Fibroblast of upper back skin (primary cell): ENCODE measurements at places on chromosomes 13 and 19.

GRCh38 chr13:29039212-29039611, 219.1 kb downstream of the MTUS2 start:
- DNase-seq: no peak

- DNase-seq: no peak
Observed at GRCh38 chr13:53250977-53251376, 222.4 kb downstream of the OLFM4 start.

GRCh38 chr13:93861818-93862217, 617.7 kb downstream of the DCT start:
- peak; percentile 77 for DNase-seq

DNA sequence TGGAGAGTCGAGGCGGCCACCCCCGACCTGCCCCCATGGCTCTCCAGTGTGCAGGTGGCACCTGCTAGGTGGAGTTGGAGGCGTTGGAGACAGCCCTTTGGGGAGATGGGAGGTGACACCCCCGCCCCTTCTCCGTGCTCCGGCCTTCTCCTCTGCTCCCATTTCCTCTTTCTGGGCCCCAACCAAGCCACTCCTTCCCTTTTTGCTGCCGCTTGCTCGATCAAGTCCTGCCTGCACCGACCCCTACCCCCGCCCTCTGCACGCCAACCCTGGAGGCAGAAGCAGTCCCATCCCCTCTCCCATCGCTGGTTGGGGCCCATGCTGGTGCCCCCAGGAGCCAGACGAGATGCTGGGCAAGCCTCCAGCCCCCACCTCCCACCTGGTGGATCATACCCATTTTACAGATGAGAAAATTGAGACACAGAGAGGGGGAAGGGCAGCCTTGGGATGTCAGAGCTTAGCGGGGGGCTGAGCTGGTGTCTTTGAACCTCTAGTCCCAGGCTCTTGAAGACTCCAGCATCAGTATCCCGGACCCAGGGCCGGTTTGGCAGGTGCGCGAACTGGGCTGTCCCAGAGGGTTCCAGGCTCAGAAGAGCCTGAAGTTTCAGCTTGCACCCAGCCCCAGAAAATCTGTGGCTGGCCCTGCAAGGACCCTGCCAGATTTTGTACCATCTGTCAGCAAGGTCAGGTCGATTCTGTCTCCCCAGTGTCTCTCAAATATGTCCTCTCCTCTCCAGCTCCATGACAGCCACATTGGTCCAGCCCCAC, 10.3 kb downstream of the GNA15 start:
- DNase-seq: no peak

DNA sequence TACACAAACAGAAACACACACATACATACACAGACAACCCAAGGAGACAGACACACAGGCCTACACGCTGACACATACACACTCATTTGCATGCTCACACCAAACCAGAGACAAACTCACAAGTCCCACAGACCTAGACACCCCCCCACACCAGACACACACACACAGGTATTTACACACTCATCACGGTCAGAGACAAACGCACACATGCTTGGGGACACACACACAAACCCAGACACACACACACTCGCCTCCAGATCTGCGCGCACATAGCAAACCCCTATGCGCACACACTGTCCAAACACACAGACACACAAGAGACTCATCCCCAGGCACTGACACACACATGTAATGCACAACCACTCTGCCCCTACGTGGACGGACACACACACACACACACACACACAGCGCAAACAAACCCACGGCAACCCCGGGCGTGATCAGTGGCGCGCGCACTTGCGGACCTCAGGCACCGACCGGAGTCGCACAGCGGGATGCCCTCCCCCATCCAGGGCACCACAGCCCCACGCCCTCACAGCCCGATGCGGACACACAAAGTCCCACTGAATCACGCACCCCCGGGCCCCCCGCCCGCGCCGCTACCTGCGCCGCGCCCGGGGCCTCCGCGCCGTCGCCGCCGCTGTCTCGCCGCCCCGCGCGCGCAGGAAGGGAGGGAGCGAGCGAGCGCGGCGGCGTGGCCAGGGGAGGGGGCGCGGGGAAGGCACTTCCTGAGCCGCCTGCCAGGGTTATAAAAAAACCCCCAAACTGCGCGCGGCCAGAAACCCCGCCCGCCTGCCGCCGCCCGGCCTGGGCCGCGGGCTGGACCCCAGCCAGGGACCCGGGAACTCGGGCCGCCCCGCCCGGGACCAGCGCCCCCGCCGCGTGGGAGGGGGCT, at the start of gene ADAMTS10:
TSS of gene ADAMTS10 (minus strand) at position 675 of the 895 bp plus-strand sequence. CDS start 5,005 bp downstream, outside the sequence.
- peak; percentile 53 for DNase-seq

DNA sequence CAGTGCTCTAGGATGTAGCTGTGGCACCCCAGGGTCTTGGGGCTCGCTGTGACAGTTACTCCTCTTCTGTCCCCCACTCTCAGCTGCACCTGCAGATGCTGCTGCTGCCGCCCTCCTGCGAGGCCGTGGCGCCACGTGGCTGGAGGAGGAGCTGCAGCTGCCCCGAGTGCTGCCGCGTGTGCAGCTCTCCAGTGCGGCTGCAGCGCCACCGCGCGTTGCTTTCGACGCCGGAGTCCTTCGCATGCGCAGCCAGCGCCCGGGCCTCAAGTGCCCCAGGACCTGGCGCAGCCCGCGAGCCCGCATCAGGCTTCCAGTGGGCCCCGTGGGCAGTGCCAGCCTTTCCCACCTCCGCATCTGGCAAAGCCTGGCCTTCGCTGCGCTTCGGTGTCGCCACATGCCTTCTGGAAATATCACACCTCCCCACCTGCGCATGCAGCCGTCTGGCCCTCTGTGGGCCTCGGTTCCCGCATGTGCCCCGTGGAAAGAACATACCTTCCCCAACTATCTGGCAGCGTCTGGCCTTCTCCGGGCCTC, 692 bp upstream of the ZNF580 start:
- DNase-seq: peak; percentile 68

- DNase-seq: no peak
Observed at GRCh38 chr13:110275931-110276552, 30.9 kb downstream of the COL4A1 start.

- DNase-seq: no peak
Observed at GRCh38 chr19:29446361-29446760, 79.4 kb upstream of the VSTM2B start.

DNA sequence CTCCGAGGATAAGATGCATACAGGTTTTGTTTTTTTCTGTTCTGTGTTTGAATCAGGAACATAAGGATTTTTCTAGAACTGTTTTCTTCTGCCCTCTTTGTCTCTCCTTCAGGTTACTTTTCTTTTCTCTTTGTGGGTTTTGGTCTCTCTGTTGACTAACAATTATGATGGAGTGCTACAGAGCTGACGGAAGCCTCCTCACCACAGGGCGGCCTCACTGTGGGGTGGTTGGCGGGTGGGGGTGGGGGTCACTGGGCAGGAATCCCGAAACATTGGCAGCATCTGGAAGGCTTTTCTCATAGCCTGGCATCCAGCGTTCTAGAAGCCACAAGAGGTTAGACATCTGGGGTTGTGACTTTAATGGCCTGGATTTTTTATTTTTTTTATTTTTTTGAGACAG, 12.0 kb upstream of the MATK start:
- no peak for DNase-seq

DNA sequence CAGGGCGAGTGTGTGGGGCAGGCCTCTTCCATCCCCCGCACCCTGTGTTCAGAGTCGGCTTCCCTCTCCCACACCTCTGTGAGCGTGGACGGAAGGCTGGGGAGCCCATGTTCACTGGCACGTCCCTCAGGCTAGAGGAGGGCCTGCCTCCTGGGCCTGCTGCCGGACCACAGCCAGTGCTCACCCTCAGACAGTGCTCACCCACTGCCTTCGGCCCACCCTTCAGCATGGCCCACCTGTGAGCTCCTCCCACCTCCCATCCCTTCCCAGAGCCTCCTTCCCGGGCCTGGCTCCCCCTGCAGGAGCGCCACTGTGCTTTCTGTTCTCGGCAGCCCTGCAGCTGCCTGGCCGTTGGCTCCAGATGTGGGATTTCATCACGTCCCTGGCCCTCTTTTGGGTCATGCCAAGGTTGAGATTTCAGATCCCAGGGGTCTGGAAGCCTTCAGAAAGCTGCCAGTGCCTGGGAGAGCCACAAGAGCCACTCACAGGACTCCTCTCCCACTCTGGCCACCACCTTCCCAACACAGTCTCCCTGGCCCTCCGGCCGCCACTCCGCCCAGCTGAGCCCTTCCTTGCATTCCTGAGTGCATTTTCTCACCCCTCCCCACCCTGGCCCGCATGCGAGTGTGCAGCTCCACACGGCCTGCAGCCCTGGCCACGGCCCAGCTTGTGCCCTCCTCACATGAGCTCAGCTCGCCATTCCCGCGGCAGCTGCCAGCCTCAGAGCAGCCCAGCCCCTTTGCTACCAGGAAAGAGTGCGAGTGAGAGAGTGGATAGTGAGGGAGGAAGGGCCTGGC, 25.3 kb downstream of the CAPN12 start:
- DNase-seq: peak; percentile 34

- no peak for DNase-seq
Observed at GRCh38 chr19:4582980-4583842, 23.7 kb upstream of the SEMA6B start.

DNA sequence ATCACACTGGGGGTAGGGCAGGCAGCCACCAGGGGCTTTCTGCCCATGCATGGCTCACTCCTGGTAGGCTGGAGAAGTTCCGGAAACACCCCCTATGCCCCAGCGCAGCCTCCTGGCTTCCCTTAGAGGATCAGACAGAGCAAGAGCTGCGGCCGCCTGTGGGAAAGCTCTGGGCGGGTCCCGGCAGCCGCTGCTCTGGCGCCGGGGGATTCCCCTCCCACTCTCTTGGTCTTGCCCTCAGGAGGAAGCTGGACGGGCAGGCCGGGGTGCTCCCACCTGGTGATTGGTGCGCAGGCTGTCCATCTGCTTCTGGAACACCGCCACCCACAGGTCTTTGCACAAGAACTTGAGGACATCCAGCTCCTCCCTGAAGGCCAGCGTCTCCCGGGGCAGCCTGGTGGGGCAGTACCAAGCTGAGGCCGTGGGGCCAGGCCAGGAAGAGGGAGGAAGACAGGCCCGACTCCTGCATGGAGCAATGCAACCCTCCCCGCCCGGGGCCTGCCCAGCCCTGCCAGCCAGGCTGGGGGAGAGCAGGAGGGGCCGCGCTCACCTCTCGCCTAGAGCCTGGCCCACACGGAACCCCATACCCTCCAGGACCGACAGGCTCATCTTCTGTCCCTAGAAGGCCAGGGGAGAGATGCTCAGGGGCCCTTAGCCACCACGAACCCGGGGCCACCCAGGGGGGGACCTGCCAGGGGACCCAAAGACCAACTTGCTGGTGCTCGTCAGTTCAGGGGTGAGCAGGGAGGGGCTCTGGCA, 4.0 kb upstream of the NKPD1 start:
- DNase-seq: peak; percentile 35

GRCh38 chr19:4910594-4911281, 1.4 kb downstream of the UHRF1 start:
- peak; percentile 89 for DNase-seq

DNA sequence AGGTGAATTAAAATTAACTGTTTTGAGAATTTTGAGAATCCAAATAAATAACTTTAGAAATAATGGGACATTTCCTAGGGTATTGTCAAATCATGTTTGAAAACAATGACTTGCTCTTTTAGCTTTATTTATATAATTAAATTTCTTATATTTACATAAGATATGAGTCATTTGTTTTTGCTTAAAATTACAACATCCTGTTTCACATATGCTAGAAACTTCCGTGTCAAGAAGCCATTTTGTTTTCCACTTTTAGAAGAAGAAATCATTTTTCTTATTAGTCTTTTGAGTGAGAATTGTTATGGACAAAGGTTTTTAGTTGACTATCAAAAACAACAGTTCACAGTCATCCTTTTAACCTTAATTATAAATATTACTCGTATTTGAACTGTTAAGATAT, 48.2 kb downstream of the DPY19L3 start:
- no peak for DNase-seq

DNA sequence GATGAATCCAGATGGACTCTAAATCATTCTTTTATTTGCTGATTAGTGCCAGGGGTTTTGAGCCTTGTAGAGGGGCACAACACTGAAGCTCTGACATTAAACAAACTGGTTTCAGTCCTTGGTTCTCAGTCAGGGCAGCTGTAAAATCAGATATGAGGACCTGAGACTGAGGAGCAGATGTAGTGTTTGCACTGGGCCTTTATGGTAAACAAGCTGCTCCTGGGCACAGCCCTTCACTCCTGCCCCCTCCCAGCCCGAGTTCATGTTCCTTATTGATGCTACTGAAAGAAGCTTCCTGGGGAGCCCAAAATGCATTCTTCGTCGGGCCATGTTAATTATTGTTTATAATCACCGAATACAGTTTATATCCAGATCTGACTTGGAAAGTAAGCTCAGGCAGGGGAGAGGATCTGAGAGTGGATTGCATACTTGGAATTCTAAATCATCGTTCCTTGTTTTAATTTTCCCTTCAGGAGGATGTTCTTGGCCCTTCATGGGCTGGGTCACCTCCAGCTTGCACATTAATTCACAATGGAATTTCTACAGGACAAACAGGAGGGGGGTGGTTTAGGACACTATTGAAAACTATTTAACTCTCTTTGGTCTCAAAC, 213.5 kb downstream of the FGF9 start:
- no peak for DNase-seq

DNA sequence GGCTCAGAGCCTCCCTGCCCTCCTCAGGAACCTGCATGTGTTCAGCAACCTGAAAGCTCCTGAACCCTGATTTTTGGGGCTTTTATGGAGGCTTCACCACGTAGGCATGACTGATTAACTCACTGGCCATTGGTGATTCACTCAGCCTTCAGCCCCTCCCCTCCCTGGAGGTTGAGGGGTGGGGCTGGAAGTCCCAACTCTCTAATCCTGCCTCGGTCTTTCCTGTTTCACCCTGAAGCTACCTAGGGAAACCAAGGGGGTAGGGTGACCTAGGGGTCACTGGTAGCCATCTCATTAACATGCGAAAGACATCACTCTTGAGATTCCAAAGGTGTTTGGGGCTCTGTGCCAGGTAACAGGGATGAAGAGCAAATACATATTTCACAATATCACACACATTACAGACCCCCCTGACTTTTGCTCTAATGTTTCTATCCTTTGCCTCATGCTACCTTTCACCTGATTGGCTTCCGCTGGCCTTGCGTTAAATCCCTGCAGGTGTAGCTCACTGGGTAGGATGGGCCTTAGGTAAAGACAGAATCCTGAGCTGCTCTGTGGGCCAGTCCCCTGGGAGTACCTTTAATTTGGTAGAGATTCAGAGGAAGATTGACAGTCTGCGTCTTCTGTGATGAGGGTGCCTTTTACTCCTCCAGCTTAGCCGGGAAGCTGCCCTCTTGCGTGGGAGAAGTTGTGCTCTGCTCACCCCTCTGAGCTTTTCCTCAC, 260.6 kb downstream of the ATP8A2 start:
- DNase-seq: no peak

DNA sequence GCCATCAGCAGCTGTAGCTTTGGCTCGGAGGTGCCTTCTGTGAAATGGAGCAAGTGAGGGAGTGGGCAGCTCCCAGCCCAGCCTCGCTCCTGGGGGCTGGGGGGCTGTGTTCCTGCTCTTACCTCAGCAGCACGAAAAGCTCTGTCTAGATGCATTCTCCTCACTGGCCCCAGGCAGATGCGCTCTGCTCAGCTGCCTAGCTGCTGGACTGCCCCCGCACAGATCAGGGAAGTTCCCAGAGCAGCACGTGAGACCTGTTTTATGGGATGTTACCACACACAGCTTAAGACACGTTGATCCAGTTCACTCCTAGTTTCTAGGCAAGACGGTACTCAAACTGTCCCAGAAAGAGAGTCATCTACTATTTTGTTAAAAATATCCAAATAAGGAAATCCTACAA, 13.6 kb downstream of the LCP1 start:
- DNase-seq: peak; percentile 7

GRCh38 chr19:45764945-45765701, 3.9 kb downstream of the SIX5 start:
- DNase-seq: no peak

GRCh38 chr19:7994928-7995809, 10.3 kb downstream of the ELAVL1 start:
- DNase-seq: no peak
